ENCODE measurements at places on chromosomes 7 and 10. TPM values are rescaled to one million over a fixed set of nuclear protein-coding genes. Genes with fewer than 3 reads are reported as not detected.

SHH gene
- under 0.01 TPM for total RNA-seq

HOXA6 gene
- total RNA-seq, result 1.8 TPM

AOAH gene
- total RNA-seq, result 0.52 TPM

TUBAL3 gene
- total RNA-seq, result not detected

SLC26A3 gene
- not detected for total RNA-seq

ATG9B gene
- under 0.01 TPM for total RNA-seq
